ENCODE measurements at places on chromosomes 5 and 9.

DNA sequence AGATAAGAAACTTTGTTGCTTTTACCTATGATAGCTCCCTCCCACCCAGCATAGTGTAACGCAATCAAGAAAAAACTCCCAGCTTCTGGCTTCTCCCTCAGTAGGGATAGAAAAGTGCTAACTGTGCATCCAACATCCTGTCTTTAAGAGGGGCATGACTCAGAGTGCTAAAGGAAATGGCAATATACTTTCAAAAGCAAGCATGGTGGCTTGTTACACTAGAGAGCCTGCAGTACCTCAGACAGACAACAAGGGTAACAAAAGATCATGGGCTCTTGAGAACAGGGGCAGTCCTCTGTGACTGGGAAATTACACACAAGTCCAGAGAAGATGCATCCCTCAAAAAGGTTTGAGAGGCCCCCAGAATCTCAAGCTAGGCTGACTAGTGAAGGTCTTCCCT lies 37.8 kb downstream of the PRELID2 start:
- DNase-seq = no peak

GRCh38 chr5:62395210-62395950 lies 8.3 kb downstream of the DIMT1 start:
- DNase-seq = no peak

GRCh38 chr5:71706906-71707305 lies 12.2 kb upstream of the CARTPT start:
- DNase-seq = no peak

GRCh38 chr5:171757853-171758535 lies 27.6 kb upstream of the SMIM23 start:
- DNase-seq = no peak

DNA sequence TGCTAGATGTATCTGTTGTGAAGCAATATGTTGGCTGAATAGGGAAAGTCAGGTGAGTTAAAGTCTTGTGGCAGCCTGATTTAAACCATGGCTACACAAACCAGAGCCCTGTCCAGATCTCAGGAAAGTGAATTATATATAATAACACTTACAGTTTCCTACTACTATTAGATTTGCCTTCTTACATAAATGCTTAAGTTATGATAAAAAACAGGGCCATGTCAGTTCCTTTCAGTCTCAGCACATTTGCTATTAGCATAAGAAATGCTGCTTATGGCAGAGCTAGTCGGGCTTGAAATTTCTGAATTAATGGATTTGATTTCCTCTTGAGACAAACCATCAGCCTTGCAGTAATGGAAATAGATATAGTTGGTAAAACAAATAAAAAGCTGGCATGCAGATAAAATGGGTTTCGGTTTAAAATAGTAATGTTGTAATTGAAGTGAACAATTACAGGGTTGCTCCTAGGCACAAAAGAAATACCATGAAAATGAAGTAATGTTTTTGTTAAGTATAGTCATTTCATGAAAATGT lies 664.2 kb upstream of the ZNF608 start:
- DNase-seq = no peak

DNA sequence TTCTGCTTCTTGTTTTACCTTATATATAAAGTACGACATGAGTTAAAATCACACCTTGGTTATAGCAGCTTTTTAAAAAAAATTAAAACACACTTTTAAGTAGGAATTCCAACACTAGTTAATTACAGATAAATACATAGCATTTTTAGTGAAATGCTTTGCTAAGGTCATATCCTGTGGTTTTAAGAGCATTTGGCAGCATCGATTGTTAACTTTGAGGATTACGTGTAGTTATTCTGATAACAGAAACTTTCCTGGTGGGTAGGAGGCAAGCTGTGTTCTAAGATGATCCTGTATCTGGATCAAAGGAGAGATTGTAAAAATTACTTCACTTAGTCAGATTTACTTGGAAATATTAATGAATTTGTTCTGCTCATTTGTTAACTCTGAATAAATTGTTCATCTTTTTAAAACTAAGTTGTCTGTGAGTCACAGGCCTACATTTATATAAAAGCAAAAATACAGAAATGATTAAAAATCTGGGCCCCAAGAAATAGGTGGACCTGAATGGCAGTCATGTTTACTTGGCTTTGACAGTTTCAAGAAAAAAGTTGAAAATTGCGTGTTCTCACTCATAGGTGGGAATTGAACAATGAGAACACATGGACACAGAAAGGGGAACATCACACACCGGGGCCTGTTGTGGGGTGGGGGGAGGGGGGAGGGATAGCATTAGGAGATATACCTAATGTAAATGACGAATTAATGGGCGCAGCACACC lies 58.3 kb downstream of the TRIO start:
- DNase-seq = no peak
